Inflammatory macrophage treated with lipopolysaccharide for 1 hour (primary cell): ENCODE measurements at places on chromosomes 7 and 10.

DNA sequence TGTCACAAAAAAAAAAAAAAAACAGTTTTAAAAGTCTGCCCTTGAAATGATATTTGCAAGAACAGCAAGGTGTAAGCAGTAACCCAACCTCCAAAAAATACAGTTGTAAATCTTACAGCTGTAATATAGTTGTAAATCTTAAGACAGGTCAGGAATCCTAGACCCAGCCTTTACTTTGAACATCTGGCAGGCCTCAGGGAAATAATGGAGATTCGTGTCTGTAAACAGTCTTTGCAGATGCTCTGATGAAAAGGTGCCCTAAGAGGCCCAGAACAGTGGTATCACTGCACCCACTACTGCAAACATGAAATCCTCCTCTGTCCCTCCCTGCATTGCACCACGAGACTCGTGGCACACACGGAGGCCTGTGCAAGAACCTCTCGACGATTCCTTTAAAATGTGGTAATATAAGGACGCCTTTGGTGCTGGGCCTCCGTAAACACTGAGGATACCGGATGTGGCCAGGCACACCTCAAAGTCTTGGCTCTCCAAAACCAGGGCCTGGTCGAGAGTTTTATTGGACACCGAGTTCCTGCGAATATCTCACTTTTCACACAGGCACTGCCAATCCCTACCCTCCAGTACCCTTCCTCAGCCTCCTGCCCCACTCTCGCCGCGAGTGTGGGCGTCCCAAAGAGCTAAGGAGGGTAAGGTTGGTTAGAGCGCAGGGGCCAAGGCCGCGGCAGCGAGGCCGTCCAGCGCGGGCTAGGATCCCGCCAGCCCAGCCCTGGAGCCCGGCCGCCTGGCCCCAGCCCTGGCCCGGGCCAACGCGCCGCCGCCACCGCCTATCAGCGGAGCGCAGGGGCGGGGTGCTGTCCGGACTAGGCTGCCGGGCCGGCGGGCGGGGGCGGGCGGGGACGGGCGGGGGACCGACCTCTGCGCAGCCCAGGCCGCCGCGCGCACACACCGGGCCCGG lies at the start of gene REEP3:
Gene REEP3, plus strand, starts transcription at position 902 of the 916 bp plus-strand sequence. CDS start 145 bp downstream, outside the sequence.
- DNase-seq, result peak; percentile 63

DNA sequence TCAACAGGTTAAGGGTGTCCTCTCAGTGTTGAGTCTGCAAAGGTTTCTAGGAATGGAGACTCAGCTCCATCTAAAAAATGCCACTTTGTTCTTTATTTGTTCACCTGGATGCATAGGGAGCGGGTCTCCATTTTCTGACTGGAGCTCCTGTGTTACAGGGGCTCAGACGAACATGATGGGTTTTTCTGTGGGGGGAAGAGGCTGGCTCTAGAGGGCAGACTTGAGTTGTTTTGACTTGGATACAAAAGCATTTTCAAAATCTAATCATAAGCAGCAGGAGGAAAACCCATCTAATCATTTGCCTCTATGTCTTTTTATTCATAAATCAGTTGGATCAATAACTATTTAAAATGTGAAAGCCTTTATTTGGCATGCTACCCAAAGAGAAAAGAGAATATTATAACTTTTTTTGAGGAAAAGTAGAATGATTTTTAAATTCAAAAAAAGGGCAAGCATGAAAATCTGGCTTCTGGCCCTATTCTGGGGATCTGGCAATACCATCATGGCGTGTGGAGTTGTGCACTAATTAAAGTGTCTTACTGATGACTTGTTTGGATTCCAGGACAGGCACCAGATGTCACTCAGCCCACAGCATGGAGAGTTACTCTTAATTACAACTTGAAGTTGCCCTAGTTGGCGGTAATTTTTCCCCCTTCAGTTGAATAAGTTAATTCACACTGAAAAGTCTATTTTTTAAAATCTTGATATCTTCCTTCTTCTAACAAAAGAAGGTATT lies 594.9 kb downstream of the REEP3 start:
- DNase-seq, result no peak

GRCh38 chr7:148142660-148143248 lies 447.8 kb upstream of the C7orf33 start:
- peak; percentile 47 for DNase-seq

DNA sequence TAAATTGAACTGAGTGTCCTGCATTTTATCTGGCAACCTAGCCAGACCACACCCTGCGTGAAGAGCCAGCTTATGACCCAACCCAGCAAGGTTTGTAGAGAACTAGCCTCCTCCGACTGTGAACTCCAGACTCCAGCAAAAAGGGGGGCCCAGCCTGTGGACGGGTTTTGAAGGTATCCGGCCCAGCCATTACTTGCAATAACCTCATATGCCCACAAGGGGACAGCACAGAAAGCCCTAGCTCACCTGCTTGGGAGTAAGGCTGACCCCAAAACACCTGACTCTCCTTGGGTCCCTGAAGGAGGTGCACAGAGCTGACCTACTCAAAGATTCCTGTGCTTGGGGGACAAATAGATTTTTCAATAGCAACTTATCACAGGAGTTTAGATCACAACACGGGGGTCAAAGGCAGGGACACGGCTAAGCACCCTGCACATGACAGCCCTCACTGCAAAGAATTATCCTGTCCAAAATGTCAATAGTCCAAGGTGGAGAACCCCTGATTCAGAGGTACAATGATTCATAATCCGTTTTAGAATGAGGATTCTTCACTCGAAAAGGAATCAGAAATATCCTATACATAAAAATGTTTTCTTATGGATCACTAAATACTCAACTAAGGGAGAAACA lies 4.6 kb downstream of the TRPV6 start:
- peak; percentile 74 for DNase-seq

DNA sequence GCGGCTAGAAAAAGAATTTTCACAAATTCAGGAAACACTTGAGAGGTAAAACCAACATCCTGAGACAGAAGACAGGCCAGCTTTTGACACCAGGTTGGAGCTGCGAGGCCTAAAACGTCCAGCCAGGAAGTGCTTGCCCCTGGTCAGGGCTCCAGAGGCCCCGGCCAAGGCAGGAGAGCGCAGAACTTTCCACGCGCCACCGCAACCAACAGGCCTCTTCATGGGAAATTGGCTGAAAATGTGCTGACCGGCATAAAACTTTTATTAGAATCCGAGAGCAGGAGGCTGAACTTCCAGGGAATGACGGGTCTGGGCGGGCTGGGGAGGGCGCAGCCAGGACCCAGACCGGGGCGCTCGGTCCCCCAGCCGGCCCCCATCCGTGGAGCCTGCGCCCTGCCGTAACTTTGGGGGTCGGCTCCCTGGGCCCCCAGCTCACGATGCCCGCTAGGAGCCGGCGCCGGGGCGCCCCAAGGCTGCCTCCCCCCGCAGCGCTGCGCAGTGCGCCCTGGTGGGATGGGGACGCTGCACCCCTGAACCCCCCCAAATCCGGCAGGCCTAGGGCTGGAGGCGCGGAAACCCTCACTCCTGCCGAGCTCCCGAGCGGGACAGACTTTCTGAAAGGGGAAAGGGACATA lies 414.0 kb upstream of the MKI67 start:
- no peak for DNase-seq

GRCh38 chr7:23345601-23346000 lies 46.5 kb downstream of the MALSU1 start:
- DNase-seq, result no peak

GRCh38 chr7:16822029-16822428 lies 17.2 kb upstream of the AGR2 start:
- no peak for DNase-seq

DNA sequence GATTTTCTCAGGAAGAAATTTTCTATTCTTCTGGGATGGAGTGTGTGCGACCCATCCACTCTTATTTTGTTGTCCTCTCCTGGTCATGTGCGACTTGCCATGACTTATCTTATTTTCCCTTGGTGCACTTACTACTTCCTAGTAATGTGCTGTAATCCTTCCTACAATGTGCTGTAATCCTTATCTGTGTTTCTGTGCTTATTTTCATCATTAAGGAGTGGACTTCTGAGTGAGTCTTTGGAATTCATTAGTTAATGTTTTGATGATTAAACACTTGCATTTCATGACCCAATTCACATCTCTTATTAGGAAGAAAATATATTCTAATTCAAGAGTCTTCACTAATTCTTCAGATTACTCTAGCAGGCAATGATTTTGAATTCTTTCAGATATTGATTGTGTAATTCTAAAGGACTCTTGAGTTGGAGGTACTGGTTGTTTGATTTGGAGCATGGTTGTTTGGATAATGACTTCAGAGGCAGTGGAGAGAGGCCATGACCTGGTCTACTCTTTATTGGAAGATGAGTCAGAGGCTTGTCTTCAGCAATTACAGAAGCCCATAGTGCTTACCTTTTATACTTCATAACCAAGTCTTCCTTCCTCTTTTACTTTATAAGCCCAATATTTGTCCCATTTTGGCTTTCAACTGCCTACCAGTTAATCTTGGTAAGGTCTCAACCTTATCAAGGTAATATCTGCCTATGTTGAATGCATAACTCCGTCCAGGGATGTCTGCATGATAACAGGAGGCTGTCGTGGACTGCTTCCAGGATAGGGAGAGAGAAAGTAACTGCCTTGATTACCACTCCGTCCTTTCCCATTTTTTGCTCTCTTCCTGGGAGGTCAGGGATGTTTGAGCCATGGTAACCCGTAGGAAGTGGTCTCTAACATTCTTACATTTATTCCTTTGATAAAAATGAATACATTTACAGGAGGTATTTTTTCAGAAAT lies 278.3 kb upstream of the SP8 start:
- no peak for DNase-seq

DNA sequence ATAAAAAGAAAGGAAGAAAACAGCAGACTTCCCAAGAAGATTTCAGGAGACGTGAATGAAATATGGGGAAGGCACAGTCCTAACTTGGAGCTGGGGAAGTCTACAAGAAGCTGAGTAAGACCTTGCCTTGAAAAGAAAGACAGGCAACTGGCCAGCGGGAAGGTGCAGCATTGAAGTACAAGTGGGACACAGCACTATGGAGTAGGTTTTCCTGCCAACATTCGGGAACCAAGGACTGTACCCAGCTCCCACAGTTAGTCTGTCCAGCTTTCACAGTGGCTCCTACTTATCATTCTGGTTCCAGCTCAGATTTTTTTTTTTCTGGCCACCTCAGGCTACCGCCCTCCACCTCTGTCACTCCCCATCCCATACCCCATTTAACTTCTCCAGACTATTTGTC lies 10.0 kb downstream of the HPS1 start:
- no peak for DNase-seq

GRCh38 chr10:36188080-36188453 lies 546.0 kb upstream of the FZD8 start:
- DNase-seq, result no peak

DNA sequence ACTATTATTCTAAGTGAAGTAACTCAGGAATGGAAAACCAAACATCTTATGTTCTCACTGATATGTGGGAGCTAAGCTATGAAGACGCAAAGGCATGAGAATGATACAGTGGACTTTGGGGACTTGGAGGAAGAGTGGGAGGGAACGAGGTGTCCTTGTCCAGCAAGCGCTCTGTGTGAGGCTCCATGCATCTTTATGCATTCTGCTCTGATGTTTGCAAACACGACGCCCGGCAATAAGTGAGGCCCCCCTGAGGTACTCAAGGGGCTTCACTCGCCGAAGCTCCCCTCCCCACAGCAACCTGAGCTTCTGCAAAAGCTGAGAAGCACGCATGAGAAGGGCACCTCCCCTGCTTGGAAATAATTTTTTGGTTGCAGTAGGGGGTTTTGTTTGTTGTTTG lies 103.3 kb downstream of the LHPP start:
- no peak for DNase-seq

DNA sequence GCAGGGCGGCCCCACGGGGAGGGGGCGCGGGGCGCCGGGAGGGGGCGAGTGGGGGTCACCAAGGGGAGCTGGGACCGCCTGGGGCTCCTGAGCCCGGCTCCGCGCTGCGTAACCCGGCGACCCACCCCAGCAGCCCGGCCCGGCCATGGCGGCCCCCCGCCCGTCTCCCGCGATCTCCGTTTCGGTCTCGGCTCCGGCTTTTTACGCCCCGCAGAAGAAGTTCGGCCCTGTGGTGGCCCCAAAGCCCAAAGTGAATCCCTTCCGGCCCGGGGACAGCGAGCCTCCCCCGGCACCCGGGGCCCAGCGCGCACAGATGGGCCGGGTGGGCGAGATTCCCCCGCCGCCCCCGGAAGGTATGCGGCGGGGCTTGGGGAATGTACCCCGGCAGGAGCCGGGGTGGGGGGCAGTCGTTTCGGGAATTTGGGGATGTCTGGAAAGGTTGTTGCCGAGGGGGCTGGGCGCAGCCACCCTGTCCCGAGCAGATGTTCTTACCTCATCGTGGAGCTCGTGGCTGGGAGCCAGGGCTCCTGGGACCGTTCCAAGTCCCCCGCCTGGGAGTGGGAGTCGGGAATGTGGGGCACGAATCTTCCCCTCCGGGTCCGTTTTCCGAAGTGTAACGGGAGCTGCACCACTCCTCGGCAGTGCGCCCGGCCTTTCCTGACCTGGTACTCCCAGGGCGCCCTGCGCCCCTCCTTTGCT lies 431 bp downstream of the ZYX start:
- DNase-seq, result no peak

- DNase-seq, result no peak
Observed at GRCh38 chr7:48158404-48158803, 12.9 kb upstream of the ABCA13 start.

- no peak for DNase-seq
Observed at GRCh38 chr7:2008936-2009540, 223.7 kb downstream of the MAD1L1 start.

GRCh38 chr7:97390052-97390451 lies 272.6 kb downstream of the SDHAF3 start:
- no peak for DNase-seq

GRCh38 chr7:117077658-117078057 lies 124.4 kb downstream of the ST7 start:
- no peak for DNase-seq

DNA sequence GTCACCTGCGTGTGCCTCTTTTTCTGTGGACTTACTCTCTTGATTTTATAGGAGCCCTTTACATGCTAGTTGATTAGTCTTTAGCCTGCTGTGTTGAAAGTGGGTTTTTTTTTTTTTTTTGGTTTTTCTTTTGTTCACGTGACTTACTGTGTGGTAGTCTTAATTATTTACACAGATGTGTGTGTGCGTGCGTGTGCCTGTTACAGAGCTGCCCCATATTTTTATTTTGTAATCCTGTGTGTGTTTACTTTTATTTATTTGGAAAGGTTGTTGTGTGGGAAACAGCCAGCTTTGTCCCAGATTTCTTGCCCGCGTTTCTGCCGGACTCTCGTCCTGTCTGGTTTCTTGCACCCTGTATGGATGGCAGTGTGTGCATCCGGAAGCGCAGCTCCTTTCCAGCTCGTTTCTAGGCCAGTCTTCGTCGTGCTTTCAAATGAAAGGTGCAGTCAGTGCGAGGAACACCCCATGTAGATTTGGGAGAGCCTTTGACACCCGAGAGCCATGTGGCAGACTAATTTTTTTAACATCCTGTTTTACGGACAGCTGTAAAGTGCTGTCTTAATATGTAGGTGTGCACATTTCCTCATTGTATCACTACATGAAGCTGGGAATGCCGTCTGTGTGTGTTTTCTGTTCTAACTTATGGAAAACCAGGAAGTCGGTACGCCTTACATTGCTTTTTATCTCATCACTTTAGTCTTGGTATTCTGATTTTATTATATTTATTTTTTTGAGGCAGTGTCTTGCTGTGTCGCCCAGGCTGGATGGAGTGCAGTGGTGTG lies 55.6 kb downstream of the DNAJB6 start:
- no peak for DNase-seq

GRCh38 chr10:105585171-105585570 lies 944.1 kb downstream of the SORCS3 start:
- no peak for DNase-seq
